ENCODE measurements at places on chromosomes 5 and 9. TPM values are rescaled to one million over a fixed set of nuclear protein-coding genes. Genes with fewer than 3 reads are reported as not detected.

GRCh38 chr9:1979741-1980367 lies 35.3 kb upstream of the SMARCA2 start:
- peak; percentile 36 for DNase-seq

Gene TMEM267
- 11.3 TPM for total RNA-seq

Gene BARHL1
- not detected for total RNA-seq

Gene CHSY3
- total RNA-seq = 0.67 TPM

DNA sequence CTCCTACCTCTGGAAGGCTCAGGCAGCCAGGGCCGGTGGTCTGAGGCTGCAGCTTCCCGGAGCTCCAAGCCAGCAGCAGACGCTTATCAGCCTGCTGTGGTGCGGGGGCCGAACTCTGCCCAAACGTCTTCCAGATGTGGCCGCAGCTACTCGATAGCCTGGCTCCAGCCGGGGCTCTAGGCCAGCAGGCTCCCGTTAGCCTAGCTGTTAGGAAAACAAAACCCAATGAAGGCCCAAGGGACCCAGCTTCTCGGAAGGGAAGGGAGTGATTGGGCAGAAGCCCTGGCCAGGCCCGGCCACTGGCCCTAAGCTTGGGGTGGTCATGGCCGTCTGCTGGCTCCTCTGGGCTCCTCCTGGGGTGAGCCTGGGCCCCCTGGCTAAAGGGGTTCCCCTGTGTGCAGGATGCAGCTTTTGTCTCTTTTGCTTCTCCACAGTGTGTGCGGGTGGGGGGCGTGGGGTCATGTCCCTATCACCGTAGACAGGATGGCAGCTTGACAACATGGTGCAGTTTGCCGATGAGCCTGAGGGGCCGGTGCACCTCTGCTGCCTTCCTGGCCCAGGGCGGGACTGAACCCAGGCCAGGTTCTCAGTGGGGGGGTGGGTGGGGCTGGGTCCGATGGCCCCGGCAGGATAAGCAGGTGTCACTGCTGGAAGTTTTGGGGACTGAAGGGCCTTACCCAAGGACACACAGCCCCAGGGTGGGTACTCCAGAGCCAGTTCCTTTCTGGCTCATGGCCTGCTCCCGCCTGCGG lies 18.7 kb downstream of the MYMK start:
- DNase-seq = peak; percentile 83

Gene NFIB
- 53.2 TPM for total RNA-seq

Data from ovary (tissue), 10 donors.